Suppressor macrophage treated with lipopolysaccharide for 4 hours (primary cell): ENCODE measurements at places on chromosomes 1 and 21.

DNA sequence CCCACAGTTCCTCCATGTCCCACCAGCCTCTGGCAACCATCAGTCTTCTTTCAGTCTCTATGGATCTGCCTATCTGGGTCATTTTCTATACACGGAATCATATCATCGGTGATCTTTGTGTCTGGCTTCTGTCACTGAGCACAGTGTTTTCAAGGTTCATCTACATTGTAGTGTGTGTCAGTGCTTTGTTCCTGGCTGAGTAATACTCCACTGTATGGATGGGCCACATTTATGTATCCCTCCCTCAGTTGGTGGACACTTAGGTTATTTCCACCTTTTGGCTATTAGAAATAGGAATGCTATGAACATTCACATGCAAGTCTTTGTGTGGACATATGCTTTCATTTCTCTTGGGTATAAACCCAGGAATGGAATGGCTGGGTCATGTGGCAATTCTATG lies 46.6 kb downstream of the RIPK4 start:
- no peak for DNase-seq

- no peak for DNase-seq
These were observed 51.3 kb downstream of the PCNX2 start for GRCh38 chr1:233244183-233244582.

GRCh38 chr1:1869469-1869868 lies 21.4 kb downstream of the GNB1 start:
- peak; percentile 86 for DNase-seq

DNA sequence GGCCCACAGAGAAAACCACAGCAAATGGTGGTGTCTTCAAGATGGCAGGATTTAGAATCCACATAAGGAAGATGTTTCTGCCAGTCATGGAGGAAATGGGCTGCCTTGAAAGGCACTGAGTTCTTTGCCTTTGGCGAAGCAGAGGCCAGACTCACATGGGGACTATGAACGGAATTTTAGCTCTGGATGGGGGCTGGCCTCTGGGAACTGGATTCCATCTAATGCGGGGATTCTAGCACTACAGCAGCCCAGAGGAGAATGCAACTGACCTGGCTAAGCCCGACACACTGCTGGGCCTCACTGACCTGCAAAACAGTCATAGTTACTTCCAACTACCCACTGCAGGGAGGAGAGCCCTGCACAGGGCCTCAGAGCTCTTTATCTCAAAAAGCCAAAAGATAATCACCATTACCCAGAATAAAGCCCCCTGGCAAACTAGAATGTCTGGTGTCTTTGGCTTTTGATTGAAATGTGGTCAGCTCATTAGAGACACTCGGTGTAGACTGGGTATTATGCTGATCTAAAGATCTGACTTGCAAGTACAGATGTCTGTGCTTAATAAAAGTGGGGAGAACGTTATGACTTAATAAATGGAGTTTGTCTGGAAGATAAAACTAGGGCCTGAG lies 11.6 kb downstream of the HCRTR1 start:
- DNase-seq: no peak

GRCh38 chr1:222927031-222927430 lies 112.2 kb downstream of the DISP1 start:
- no peak for DNase-seq

- DNase-seq: no peak
These were observed 225.3 kb downstream of the VAV3 start for GRCh38 chr1:107739651-107740050.

GRCh38 chr1:223332997-223333396 lies 31.0 kb downstream of the SUSD4 start:
- no peak for DNase-seq

DNA sequence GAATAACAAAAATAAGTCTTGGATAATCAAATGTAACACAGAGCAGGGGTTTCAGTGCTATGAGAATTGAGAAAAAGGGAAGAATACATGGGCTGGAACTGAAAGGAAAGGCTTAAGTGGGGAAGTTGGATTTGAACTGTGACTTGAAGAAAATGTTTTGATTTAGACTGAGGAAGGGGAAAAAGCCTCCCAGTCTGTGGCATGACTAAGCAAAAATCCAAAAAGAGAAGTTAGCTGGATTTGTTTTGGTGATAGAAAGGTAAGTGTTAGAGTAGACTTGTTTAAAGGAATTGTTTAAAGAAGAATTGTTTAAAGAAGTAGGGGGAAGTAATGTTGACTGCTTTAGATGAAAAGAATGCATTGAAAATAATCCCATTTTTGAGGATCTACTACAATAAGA lies 46.0 kb downstream of the KCNK2 start:
- peak; percentile 7 for DNase-seq

- no peak for DNase-seq
These were observed 139.1 kb upstream of the USH2A start for GRCh38 chr1:216562383-216562782.

DNA sequence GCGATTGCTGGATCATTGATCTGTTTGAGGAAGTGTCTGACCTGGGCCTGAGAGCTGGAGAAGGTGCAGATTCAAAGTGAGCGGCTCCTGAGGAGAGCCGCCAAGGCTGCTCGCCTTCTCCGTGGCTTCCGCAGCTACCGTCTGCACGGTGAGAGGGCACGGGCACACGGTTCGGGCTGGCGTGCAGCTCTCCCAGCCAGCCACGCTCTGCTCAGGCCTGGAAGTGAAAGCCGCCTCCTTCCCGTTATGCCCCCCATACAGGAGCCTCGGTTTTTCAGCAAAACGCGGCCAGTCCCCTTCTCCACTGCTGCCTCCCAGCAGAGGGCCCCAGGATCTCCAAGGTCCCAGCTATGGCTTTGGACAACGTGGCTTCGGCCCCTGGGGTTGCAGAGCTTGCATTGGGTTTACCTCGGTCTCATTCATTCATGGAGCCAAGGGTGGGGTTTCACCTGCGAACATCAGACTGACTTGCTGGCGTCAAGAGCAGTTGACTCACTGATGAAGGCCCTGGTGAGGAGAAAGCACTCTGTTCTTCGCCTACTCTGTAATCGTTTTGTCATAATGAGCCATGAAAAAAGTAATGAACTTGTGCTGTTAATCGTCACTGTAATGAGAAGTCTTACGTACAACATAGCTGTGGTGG lies 24.4 kb upstream of the PDXK start:
- DNase-seq: no peak

GRCh38 chr1:38814984-38815464 lies 44.5 kb downstream of the RRAGC start:
- no peak for DNase-seq

GRCh38 chr1:243672539-243673074 lies 177.4 kb downstream of the AKT3 start:
- DNase-seq: no peak

GRCh38 chr1:7971024-7971423 lies 9.5 kb downstream of the PARK7 start:
- DNase-seq: no peak

DNA sequence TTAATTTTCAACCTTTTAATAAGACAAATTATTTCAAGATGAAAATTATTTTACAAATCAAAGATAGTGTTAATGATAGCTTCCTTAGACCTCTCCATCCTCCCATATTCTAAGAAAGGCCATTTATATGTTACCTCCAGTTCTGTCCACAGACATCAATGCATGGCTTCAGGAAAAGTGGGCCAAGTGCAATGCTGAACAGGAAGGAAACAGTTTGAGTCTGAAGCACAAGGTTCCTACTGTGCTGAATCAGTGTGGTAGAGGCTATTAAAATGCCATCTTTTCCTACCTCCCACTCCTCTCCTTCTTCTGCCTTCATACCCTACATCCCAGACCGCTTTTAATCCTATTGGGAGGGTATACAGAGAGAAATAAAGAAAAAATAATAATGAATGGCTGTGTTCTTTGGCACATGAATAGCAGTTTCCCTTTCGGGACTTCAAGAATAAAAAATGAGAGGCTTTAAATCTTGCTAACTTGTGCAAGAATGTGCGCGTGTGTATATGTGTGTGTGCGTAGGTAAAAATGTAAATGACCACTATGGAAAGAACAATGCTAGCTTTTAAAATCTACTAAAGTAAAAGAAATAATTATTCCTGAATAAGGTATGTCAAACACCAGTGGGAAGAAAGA lies 62.6 kb upstream of the C1orf105 start:
- DNase-seq: no peak

GRCh38 chr1:28517649-28517999 lies 11.8 kb downstream of the RCC1 start:
- DNase-seq: peak; percentile 8

- peak; percentile 44 for DNase-seq
These were observed 595 bp downstream of the AK2 start for GRCh38 chr1:33036051-33036525.

GRCh38 chr21:45551316-45551715 lies 9.1 kb upstream of the SLC19A1 start:
- DNase-seq: peak; percentile 90

- DNase-seq: no peak
These were observed 24.9 kb downstream of the ETNK2 start for GRCh38 chr1:204126956-204127355.

DNA sequence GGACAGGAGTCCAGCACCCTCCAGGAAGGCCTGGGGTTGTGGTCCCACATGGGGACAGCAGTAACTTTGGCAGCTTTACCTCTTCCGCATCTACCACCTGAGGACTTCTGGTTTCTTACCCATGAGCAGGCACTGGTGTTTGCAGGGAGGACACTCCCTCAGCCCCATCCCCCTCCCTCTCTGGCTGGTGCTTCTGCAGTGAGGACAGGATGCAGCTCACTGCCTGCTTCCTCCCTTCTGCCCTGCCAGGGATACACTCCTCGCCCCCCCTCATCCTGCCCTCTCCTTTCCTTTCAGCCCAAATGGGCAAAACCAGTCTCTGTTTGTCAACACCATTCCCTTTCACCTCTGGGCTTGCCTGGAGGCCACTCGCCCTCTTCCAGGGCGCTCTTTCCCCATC lies 62.4 kb downstream of the KIRREL1 start:
- DNase-seq: no peak

DNA sequence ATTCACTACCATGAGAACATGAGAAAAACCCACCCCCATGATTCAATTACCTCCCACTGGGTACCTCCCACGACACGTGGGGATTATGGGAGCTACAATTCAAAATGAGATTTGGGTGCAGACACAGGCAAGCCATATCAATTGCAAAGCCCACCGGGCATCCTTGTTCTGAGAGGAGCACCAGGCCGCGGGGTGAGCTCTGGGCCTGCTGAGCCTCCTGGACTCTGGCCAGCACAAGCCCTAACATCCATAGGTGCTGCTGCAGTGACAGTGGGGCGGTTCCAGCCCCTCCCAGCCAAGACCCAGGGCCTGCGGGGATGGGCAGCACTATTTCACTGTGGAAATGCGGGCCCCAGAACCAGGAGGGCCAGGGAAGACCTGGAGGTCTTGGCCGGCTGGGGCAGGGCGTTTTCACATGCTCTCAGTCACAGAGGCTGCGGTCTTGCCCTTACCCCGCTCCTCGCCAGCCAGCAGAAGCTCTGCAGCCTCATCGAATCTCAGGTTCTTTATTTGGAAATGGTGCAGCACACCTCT lies 103.8 kb downstream of the PCBP3 start:
- DNase-seq: no peak

DNA sequence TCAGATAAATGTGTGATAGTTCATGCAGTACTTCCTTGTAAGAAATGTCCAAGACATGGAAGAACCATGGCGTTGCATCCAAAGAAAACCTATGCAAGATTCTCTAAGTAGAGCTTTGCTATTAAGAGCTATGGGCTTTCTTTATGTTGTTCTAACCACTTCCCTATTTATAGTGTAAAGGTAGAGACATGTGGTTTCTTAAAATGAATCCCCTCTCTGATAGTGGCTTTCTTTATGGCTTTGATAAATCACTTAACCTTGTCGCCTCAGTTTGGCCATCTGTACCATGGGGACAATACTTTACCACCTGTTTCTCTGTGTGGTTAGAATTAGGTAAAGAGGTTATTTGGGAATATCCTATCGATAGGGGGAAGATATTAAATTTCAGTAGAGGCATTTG lies 305.5 kb downstream of the NFIA start:
- DNase-seq: no peak

GRCh38 chr1:210236386-210236839 lies 3.8 kb downstream of the SERTAD4 start:
- DNase-seq: no peak

DNA sequence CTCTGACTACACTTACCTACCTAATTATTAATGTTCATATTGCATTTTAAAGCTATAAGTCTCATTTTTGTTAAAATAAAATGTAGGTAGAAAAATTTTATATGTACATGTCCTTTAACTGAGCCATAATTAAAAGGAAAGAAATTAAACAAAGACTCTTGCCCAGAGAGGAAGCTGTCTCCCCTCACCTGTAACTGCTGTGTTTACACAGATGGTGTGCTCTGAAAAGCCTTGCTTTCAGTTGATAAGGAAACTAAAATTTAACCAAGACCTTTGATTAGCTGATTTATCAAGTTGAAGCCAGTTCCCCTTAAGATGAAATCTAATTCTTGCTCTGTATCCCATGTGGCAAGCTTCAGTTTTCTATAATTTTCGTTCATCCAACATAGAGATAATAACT lies 213.5 kb downstream of the LYPLAL1 start:
- no peak for DNase-seq

DNA sequence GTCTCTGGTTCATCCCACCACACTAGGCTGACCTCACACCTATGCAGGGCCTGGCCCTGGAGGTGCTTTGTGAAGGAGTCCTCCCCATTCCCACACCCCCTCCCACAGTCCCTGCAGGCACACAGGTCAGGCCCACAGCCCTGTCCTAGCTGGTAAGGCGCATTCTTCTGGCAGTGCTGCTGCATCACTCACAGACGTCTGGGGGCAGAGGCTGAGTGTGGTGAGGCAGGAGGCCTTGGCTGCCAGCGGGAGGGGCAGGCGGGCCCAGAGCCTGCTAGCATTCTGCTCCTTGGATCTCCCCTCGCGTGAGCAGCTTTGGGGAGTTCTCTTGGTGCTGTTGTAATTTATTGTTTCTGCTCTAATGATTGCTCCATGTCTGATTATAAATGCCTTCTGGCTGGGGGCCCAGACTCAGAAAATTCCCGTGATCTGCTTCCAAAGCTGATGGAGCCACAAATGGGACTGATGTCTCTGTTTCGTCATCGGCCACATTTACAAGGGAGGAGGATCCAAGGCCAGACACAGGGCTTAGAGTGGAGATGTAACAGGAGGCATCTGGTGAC lies 62.9 kb downstream of the TRABD2B start:
- no peak for DNase-seq

DNA sequence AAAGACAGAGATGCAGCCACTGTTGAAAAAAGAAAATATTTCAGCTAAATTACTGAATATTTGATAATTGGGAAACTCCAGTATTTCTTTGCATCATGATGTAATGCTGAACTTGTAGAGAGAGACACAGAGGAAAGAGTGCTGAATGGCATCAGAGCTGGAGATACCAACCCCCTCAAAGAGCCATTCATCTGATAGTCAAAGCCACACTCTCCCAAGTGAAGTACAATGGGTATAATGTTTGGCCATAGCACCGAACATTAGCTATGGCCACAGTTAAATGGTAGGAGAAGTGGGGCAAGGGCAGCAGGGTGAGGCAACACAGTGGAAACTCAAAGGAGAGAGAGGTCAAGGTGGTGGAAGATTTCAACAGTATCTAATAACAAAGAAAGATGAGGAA lies 107.5 kb upstream of the TNFSF4 start:
- no peak for DNase-seq

DNA sequence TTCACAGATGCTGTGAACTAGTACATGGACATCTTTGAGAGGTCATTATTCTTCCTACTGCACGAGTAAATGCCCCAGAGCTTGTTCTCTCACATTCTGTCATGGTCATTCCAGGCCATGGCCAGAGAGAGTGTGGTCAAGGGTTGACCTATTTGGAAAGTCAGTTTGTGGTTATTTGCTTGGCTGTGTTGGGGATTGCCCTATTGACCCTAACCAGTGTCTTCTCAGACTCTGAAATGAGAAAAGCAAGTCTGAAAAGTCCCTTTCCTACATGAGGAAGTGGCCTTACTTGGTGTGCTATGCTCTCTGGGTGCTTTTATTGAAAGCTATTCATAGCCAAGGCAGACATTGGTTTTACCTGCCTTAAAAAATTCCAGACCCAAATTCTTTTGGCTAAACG lies 26.6 kb downstream of the CLIC6 start:
- peak; percentile 77 for DNase-seq
